Heart right ventricle (tissue), 16 donors: ENCODE measurements at places on chromosomes 16 and 17. TPM values are rescaled to one million over a fixed set of nuclear protein-coding genes. Genes with fewer than 3 reads are reported as not detected.

Gene GIT1
- 31.6 TPM for polyA plus RNA-seq

Gene AMDHD2
- 20.8 TPM for polyA plus RNA-seq

Gene PHOSPHO1
- 0.52 TPM for polyA plus RNA-seq

Gene SLFN12L
- 0.73 TPM for polyA plus RNA-seq

Gene ANKFN1
- polyA plus RNA-seq: not detected

Gene LIMD2
- 10.0 TPM for polyA plus RNA-seq

Gene FAM83G
- polyA plus RNA-seq: 5.5 TPM

Gene CHST5
- polyA plus RNA-seq: 0.66 TPM

Gene GDPD1
- 1.0 TPM for polyA plus RNA-seq

Gene OR4D1
- polyA plus RNA-seq: not detected

Gene CA10
- not detected for polyA plus RNA-seq

Gene CPNE2
- polyA plus RNA-seq: 23.5 TPM

Gene KRT31
- not detected for polyA plus RNA-seq

Gene CDH3
- 0.29 TPM for polyA plus RNA-seq

Gene MT1G
- polyA plus RNA-seq: 3.6 TPM

Gene SLC22A31
- not detected for polyA plus RNA-seq

Gene PVALEF
- not detected for polyA plus RNA-seq

Gene IL17C
- polyA plus RNA-seq: not detected

Gene PRAC2
- not detected for polyA plus RNA-seq

Gene CXCL16
- polyA plus RNA-seq: 1.5 TPM

Gene PRSS27
- polyA plus RNA-seq: 0.66 TPM

Gene PRAC1
- polyA plus RNA-seq: not detected

Gene TBX4
- not detected for polyA plus RNA-seq

Gene ASGR1
- polyA plus RNA-seq: 0.59 TPM

Gene NOS2
- polyA plus RNA-seq: 0.06 TPM

Gene SGCA
- 314 TPM for polyA plus RNA-seq

Gene LIG3
- 9.4 TPM for polyA plus RNA-seq

Gene GABARAPL2
- polyA plus RNA-seq: 58.2 TPM

Gene GRIN2A
- 0.01 TPM for polyA plus RNA-seq

Gene MEOX1
- polyA plus RNA-seq: 25.3 TPM

Gene BCL6B
- polyA plus RNA-seq: 9.5 TPM

Gene HAS3
- polyA plus RNA-seq: 0.22 TPM

Gene PRR35
- not detected for polyA plus RNA-seq

Gene SPIRE2
- polyA plus RNA-seq: 0.52 TPM

Gene HIC1
- polyA plus RNA-seq: 14.3 TPM

Gene CACNG3
- not detected for polyA plus RNA-seq

Gene ATP2A1
- 0.13 TPM for polyA plus RNA-seq

Gene LDAF1
- polyA plus RNA-seq: 21.0 TPM

Gene TM4SF5
- not detected for polyA plus RNA-seq

Gene ENPP7
- not detected for polyA plus RNA-seq

Gene KRTAP4-9
- not detected for polyA plus RNA-seq

Gene CCL2
- polyA plus RNA-seq: 80.3 TPM

Gene JPH3
- polyA plus RNA-seq: not detected

Gene TBX2
- polyA plus RNA-seq: 13.4 TPM

Gene TSNAXIP1
- 0.74 TPM for polyA plus RNA-seq

Gene KRTAP4-3
- polyA plus RNA-seq: not detected

Gene GNAO1
- 1.4 TPM for polyA plus RNA-seq

Gene TNFRSF17
- not detected for polyA plus RNA-seq

Gene KRT24
- polyA plus RNA-seq: not detected

Gene CMTM2
- not detected for polyA plus RNA-seq
